IPS DF 6.9 (cell line): ENCODE measurements at places on chromosomes 11 and 22.

DNA sequence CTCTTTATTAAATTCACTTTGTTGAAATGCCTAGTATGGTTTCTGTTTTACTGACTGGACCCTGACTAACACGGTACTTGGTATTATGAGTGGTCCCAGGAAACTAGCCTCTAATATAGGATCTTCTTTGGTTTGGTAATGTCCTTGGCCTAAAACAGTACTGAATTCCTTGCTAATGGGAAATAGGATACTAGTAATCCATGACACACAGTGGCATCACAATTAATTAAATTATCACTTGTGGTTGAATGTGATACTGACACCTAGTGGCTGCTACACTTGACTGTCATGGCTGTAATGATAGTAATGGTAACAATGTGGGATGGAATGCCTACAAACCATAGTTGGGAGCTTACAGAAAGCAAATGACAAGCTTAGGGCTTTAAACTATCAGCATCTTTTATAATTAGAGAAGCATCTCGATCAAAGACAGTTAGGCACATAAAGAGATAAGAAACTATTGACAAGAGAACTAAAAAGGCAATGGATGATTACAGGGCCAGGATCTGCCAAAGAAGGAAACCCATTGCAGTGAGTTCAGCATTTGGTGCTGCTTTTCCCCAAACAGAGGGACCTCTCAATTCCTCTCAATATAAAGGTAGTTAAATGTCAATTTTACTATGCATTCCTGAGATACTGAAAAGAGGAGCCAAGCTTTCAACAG, 8.6 kb downstream of the DNHD1 start:
- DNase-seq: peak; percentile 25

GRCh38 chr11:58574881-58575280, 775 bp downstream of the LPXN start:
- DNase-seq: no peak

DNA sequence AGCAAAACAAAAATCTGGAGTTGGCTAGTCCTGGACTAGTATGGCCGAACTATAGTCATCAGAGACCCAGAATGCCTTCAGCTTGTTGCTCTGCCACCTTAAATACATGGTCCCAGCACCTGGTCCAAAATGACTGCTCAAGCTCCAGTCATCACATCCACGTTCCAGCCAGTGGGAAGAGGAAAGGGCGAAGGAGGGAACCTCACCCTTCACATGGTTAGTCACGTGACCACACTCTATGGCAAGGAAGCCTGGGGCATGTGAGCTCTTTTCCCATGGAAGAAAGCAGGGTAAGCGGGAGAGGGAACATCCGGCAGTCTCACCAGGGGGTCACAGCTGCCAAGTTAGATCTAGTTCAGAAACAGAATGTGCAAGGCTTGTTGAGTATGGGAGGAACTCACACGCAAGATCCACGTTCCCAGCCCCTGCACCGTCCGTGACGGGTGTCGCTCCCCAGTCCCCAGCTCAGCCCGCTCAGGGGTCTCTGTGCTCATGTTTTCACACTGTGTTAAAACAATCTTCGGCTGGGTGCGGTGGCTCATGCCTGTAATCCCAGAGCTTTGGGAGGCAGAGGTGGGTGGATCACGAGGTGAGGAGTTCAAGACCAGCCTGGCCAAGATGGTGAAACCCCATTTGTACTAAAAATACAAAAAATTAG, 1.9 kb upstream of the ANO9 start:
- DNase-seq: no peak

DNA sequence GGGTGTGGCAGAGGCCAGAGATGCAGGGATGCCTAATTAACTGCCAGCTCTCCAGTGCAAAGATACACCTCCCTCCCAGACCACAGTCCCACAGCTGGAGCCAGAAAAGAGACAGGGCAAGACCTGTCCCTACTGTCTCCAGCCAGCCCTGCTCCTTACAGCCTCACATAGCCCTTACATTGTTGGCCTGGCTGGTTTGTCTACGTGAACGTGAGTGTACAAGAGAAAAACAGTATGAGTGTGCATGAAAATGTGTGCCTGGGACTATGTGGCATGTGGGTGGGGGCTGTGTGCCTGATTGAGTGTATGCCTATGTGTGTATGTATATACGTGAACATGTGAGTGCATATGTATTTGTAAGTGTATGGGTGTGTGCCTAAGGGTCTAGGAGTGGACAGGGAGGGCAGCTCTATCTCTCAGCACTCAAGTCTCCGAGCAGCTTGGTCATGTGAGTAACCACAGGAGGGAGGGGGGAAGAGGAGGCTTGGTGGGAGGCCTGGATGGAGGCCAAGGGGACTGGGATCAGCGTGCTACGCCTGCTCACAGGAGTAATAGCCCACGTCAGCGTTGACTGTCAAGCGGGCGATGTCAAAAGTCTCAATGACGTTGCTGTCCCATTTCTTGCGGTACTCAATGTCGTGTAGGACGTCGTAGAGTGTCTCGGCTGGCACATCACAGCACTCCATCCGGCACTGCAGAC, 6.6 kb upstream of the ARAP1 start:
- DNase-seq: no peak

- DNase-seq: no peak
Measured at GRCh38 chr11:74466916-74467885, at the start of gene KCNE3. Gene KCNE3, minus strand, starts transcription at chr11:74467549. Its CDS starts 9,986 bp downstream, at chr11:74457563.

- no peak for DNase-seq
Measured at GRCh38 chr22:27642104-27642800, 159.3 kb downstream of the MN1 start.

GRCh38 chr11:34457607-34458006, 18.9 kb downstream of the CAT start:
- no peak for DNase-seq

DNA sequence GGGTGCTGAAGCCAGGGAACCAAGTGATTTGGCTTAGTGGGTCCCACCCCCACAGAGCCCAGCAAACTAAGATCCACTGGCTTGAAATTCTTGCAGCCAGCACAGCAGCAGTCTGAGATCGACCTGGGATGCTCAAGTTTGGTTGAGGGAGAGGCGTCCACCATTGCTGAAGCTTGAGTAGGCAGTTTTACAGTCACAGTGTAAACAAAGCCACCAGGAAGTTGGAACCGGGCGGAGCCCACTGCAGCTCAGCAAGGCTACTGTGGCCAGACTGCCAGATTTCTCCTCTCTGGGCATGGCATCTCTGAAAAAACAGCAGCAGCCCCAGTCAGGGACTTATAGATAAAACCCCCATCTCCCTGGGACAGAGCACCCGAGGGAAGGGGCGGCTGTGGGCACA, 424.1 kb upstream of the TENM4 start:
- no peak for DNase-seq

DNA sequence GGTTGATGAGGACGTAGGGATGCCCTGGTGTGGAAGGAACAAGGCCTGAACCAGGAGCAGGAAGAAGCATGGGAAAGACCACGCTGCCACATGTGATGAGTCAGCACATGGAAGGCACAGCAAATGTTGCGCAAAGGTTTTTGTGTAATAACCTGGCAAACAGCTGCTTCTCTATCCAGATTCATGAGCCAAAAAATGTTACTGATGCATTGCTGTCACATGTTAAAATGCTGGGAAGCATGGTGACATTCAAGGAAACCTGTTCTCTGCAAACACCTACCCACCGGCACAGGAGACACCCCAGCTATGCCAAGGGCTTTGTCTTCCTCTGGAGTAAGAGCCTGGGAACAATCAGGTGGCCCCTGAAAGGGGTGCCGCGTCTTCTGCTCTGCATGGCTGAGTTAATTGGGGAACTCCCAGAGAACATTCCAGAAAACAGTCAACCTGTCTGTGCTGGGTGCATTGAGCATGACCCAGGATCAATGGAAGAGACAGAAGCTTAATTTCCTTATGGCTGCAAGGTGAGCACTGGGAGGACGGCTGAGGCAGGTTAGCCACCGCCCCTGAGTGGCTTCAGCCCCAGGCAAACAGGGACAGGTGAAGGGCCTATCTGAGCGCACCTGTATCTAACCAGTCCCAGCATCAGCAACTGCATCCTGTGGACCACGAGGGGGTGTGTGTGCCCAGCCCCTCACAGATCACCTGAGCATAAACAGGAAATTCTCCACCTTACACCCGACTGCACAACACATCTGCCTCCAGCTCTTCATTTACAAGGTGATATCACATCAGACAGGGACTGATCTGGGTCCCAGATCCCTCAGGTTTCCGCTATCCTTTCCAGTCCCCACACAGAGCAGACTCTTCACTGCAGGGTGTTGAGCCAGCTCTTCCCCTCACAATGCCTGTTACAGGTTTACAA, 108.4 kb downstream of the GGTLC2 start:
- DNase-seq: no peak

DNA sequence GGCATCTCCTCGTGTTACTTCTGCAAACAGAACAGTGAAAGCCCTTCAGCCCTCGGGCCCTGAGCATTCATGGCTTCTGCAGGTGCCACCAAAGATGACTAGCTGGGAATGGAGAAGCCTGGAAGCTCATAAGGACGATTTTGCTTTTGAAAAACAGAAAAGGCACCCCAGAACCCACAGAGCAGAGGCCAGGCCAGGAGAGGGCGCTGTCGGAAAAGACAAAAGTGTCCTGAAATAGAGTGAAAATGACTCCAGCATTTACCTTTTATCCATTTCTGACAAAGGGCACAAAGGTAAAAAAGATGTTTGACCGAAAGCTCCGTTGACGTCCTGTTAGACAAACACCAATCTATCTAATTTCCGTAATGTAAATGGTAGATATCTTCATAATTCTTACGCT, 37.6 kb downstream of the ZNF195 start:
- no peak for DNase-seq

DNA sequence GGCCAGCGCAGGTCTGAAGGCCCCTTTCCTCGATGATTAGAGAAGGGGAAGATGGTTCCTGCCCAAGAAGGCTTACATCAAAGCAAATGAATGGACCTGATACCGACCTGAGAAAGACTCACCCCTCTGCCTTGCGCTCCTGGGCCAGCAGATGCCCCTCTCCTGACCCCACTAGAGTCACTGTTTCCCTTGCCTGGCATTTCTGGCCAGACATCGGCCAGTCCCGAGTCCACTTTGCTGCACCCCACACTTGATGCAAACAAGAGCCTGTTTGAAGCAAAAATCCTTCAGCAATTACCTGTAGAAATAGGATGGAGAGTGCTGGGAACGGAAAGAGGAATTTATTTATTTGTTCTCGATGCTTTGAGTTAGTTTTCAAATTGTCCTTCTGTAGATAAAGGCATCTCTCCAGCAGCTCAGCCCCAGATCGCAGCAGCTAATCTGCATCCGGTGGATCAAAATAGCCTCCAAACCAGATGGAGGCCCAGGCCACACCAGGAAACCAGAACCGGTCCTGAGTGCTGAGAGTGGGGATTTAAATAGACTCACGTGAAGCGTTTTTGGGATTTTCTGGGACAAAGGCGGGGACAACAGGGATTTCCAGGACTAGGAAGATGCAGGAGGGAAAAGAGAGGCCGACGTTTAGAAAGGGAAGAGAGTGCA, 148.6 kb downstream of the TRIM29 start:
- no peak for DNase-seq

DNA sequence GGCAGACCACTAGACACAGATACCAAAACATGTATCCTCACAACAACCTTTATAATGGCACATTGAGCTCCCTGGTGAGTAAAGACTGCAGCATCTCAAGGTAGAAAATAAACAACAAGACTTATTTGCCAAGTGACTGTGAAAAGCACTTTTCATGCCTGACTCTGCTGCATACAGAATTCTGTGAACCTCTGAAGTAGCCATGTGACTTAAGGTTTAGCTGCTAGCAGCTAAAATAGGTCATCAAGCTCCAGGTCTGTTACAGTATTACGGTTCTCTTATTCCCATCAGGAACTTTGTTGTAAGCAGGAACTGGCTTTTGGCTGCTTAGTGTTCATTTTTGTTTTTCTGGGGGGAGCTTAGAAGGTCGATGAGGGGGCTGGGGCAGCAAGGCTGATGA, 139.4 kb downstream of the PAX6 start:
- DNase-seq: no peak

GRCh38 chr11:34787348-34787747, 128.8 kb downstream of the APIP start:
- DNase-seq: no peak

GRCh38 chr11:34996958-34997357, 80.5 kb downstream of the PDHX start:
- DNase-seq: no peak

DNA sequence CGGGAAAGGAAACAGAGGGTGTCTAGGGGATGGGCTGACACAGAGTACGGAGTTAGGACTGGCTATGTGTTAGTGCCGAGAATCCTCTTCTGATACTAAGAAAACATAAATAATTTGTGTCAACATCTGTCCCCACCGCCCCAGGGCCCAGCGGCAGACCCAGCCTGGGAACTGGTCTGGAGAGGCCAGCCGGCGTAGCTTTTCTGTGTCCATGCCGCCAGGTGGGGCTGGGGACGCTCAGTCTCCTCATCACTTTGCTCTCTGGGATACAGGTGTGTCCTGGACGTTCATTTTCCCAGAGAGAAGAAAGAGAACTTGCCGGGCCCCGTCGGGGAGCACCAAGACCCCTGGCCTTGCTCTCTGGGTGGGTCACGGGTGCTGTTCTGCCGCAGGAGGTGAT, 54.7 kb downstream of the WNT7B start:
- DNase-seq: no peak

DNA sequence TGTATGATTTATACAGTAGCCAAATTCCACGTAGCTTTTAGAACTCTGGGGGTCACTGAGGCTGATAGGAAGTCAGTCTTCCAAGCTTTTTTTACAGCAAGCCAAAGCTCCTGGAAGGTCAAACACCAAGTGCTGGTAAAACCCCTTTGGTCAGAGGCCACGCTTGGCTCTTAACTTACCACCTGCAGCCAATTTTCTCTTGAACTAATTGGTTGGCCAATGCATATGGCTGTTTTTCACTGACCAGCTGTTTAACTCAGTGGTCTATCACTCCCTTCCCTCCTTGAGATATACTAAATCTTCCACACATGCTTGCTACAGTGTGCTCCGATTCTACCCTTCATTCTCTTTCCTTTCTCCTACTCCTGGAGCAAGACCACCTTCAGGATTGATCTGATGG, 116.0 kb downstream of the FAR1 start:
- DNase-seq: no peak

- no peak for DNase-seq
Measured at GRCh38 chr11:85123752-85124231, 503.4 kb downstream of the DLG2 start.
